ENCODE measurements at places on chromosomes 2 and 18.

- no peak overlapping the region for H3K4me3 ChIP-seq
- no peaks in the 10 kb centered on the region for H3K27me3 ChIP-seq
- DNase-seq: no peak
- H3K27ac ChIP-seq: no peak overlapping the region
- no peaks in the 10 kb centered on the region for H3K4me1 ChIP-seq
These were observed 9.9 kb upstream of the KLHL30 start for GRCh38 chr2:238128534-238129001.

DNA sequence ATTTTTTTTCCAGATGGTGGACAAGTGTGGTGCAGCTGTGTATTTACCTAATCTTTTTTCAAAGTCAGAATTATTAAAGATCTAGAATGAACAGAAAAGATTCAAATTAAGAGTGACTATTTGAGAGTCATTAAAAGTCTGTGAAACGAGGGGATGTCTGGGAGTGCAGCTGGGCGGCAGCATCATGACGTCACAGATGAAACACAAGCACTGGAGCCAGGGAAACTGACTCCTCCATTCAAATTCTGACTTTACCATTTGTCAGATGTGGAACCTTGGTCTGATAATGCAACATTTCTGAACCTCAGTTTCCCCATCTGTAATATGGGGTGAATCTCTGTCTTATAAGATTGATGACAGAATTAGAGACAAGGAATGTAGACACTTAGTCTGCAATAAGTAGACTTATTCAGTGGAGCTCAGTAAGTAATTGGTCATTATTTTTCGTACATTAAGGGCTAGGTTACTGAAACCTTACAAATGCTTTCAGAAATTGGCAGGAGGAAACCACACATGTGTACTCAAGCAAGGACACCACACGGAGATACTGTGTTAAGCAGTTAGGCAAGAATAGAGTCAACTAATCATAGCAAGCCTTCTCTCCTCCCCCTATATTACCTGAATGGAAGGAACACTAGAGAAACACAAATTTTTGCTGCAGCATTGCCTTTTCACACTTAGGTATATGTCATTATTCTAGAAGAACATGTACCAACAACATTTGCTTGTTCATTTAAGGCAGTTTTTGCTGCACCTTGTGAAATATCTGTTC, 27.8 kb upstream of the CXXC1 start:
- no peak for DNase-seq
- H3K27ac ChIP-seq: no peak overlapping the region
- no peaks in the 10 kb centered on the region for H3K36me3 ChIP-seq
- H3K4me1 ChIP-seq: no peaks in the 10 kb centered on the region

DNA sequence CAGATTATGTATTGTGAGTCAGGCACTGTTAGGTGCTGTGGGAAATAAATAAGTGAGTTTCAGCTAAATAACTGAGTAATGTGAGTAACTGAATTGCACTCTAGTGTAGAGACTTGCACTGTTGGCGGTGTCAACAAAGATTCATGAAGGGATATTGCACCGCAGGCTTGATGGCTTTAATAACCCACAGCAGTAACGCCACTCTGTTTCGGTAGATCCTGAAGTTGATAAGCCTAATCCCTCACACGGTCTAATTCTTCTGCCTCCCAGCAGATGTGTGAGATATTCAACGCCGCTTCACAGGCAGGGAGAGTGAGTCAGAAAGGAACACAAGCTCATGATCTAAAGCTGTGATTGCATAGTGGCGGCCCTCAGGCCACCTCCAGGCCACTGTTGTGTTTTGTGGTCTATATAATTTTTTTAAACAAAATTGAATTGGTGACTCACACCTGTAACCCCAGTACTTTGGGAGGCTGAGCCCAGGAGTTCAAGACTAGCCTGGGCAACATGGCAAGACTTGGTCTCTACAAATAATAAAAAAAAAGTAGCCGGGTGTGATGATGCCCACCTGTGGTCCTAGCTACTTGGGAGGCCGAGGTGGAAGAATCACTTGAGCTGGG, 94.3 kb downstream of the LIPG start:
- H3K27me3 ChIP-seq: no peaks in the 10 kb centered on the region
- H3K4me1 ChIP-seq: peaks cover under 1% of the 10 kb centered on the region
- DNase-seq: no peak
- no peak overlapping the region for H3K27ac ChIP-seq
- H3K36me3 ChIP-seq: no peaks in the 10 kb centered on the region
- no peak overlapping the region for H3K4me3 ChIP-seq

DNA sequence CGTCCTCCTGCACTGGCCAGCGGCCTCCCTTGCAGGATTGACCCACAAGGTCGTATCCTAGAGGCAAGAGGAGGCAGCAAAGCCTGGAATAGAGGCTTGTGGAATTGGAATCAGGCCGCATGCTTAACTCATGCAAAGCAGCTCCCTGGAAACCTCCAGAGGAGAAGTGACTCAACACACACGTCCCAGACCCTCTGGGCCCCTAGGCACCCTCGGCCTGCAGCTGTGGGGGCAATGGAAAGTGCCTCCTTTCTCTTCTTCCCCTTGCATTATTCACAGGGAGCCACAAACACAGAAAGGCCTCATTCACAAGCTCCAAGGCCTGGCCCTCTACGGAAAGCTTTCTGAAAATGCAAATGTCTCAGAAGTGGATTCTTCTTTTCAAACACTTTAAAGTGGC, 19.6 kb downstream of the SPATA3 start:
- H3K4me3 ChIP-seq: no peak overlapping the region
- no peaks in the 10 kb centered on the region for H3K27me3 ChIP-seq
- H3K4me1 ChIP-seq: peaks cover 10% of the 10 kb centered on the region
- no peak for DNase-seq
- H3K36me3 ChIP-seq: no peaks in the 10 kb centered on the region
- H3K27ac ChIP-seq: no peak overlapping the region

- H3K36me3 ChIP-seq: no peaks in the 10 kb centered on the region
- no peak overlapping the region for H3K27ac ChIP-seq
- DNase-seq: no peak
These were observed 18.1 kb downstream of the PPM1B start for GRCh38 chr2:44186810-44187209.

DNA sequence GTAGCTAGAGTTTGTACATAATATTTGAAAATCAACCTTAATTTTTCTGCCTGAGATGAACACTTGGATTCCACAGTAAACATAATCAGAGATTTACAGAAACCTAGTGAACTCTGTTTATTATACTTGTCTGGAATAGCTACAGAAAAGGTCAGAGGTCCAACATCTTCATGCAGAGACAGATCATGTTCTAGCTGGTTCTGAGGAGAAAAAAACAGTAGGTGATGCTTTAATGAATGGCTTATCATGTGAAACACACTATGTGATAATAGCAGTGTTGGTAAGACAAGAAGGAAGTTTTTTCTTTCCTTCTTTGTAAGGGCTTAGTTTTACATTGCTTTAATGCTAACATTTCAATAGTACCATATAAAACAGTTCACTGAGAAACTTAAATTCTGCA, 846.4 kb upstream of the ZEB2 start:
- no peaks in the 10 kb centered on the region for H3K27me3 ChIP-seq
- DNase-seq: no peak
- H3K36me3 ChIP-seq: no peaks in the 10 kb centered on the region
- no peak overlapping the region for H3K4me3 ChIP-seq
- H3K4me1 ChIP-seq: no peaks in the 10 kb centered on the region

- H3K27me3 ChIP-seq: no peaks in the 10 kb centered on the region
- no peaks in the 10 kb centered on the region for H3K4me1 ChIP-seq
- no peak overlapping the region for H3K4me3 ChIP-seq
- no peaks in the 10 kb centered on the region for H3K36me3 ChIP-seq
- no peak overlapping the region for H3K27ac ChIP-seq
These were observed 977.7 kb upstream of the LRRTM1 start for GRCh38 chr2:81282151-81282769.

GRCh38 chr2:224426656-224427055, 24.7 kb upstream of the FAM124B start:
- no peaks in the 10 kb centered on the region for H3K27me3 ChIP-seq
- H3K27ac ChIP-seq: no peak overlapping the region
- DNase-seq: no peak

- H3K36me3 ChIP-seq: no peaks in the 10 kb centered on the region
- no peak overlapping the region for H3K4me3 ChIP-seq
- H3K27ac ChIP-seq: no peak overlapping the region
- DNase-seq: no peak
- H3K27me3 ChIP-seq: no peaks in the 10 kb centered on the region
- H3K4me1 ChIP-seq: no peaks in the 10 kb centered on the region
These were observed 143.7 kb downstream of the LAMA3 start for GRCh38 chr18:23832911-23833310.

- H3K4me3 ChIP-seq: no peak overlapping the region
- no peak for DNase-seq
- H3K27me3 ChIP-seq: no peaks in the 10 kb centered on the region
- no peaks in the 10 kb centered on the region for H3K4me1 ChIP-seq
These were observed 13.8 kb upstream of the DIS3L2 start for GRCh38 chr2:231947694-231948093.

DNA sequence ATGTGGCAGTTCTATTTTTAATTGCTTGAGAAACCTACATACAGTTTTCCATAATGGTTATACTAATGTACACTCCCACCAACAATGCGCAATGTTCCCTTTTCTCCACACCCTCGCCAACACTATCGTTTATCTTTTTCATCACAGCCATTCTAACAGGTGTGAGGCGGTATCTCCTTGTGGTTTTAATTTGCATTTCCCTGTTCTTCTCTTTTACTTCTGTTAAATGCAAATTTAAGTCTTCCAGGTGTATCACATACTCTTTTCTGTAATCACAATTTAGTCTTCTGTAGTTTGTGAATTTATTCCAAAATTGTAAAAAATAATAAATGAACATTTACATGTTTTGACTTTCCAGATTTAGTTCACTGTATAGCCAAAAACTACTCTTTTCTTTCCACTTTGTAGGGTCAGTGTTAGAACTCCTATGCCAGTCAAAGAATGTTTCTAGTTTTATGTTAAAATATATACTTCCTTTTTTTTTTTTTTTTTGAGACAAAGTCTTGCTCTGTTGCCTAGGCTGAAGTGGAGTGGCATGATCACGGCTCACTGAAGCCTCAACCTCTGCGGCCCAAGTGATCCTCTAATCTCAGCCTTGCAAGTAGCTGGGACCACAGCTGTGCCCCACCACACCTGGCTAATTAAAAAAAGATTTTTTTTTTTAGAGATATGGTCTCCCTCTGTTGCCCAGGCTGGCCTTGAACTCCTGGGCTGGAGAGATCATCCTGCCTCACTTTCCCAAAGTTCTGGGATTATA, 15.4 kb upstream of the ACYP2 start:
- H3K4me1 ChIP-seq: no peaks in the 10 kb centered on the region
- DNase-seq: no peak
- no peaks in the 10 kb centered on the region for H3K27me3 ChIP-seq
- no peaks in the 10 kb centered on the region for H3K36me3 ChIP-seq
- no peak overlapping the region for H3K4me3 ChIP-seq

DNA sequence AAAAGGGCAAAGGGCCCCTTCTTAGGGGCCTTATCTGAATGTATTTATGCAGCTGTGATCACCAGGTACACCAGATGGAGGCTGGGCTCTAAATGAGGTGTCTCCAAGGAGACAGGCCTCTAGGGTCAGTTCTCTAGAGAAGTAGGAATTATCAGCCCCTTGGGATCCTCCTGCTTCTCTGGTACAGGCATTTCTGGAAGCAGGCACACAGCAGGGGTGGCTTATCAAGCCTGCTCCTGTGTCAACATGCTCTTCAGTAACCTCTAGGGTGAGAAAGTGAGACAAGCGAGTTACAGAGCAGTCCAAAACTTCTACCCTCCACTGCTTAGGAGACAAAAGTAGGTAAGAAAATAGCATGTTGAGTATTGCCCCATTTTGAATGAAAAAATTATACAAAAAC, 13.8 kb downstream of the TPGS2 start:
- H3K36me3 ChIP-seq: no peaks in the 10 kb centered on the region
- H3K4me1 ChIP-seq: peaks cover 41% of the 10 kb centered on the region
- DNase-seq: no peak
- H3K27ac ChIP-seq: peak overlapping the region; percentile 26
- no peaks in the 10 kb centered on the region for H3K27me3 ChIP-seq
- no peak overlapping the region for H3K4me3 ChIP-seq

- H3K27me3 ChIP-seq: no peaks in the 10 kb centered on the region
- no peaks in the 10 kb centered on the region for H3K36me3 ChIP-seq
- H3K4me1 ChIP-seq: no peaks in the 10 kb centered on the region
These were observed 73.6 kb downstream of the COPS8 start for GRCh38 chr2:237159006-237159911.

GRCh38 chr2:68290901-68291300, 28.8 kb downstream of the CNRIP1 start:
- no peaks in the 10 kb centered on the region for H3K36me3 ChIP-seq
- H3K27me3 ChIP-seq: no peaks in the 10 kb centered on the region
- H3K4me1 ChIP-seq: no peaks in the 10 kb centered on the region
- no peak overlapping the region for H3K27ac ChIP-seq

GRCh38 chr2:110802208-110802932, 70.0 kb downstream of the ACOXL start:
- no peaks in the 10 kb centered on the region for H3K4me1 ChIP-seq
- no peak overlapping the region for H3K27ac ChIP-seq
- no peaks in the 10 kb centered on the region for H3K27me3 ChIP-seq

GRCh38 chr2:238019962-238020361, 40.8 kb upstream of the SCLY start:
- no peak overlapping the region for H3K4me3 ChIP-seq
- DNase-seq: no peak
- H3K4me1 ChIP-seq: no peaks in the 10 kb centered on the region
- no peak overlapping the region for H3K27ac ChIP-seq

GRCh38 chr2:192029089-192029488, 165.6 kb downstream of the TMEFF2 start:
- no peaks in the 10 kb centered on the region for H3K4me1 ChIP-seq
- no peaks in the 10 kb centered on the region for H3K36me3 ChIP-seq
- no peak overlapping the region for H3K4me3 ChIP-seq
- DNase-seq: no peak
- H3K27ac ChIP-seq: no peak overlapping the region

DNA sequence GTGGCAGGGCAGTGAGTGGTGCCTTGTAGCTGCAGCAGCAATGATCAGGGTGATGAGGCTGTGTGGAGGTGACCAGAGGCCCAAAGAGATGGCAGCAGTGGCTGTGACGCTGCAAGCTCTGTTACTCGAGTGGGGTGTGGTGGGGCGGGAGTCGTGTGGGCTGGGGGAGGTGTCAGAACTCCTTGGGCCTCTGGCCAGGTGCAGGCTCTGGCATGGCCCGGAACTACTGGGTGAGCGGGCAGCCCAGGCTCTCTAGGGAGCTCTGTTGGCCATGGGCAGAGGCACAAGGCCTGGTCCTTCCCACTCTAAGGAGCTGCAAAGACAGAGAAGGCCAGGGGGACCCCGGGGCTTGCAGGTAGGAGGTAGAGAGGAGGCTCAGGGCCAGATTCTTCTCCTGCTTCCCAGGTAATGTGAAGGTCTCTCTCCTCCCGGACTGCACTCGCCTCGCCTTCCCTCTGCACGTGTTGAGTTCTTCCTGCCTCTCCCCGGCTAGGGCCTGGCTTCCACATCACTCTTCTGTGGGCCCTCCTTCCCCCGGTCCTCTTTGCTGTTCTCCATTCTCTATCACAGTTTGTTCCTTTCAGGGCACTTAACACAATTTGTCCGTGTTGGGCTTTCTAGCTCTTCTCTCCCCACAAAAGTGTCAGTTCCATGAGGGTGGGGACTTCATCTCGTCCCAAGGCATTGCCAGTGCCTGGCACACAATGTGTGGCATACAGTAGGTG, 114.8 kb downstream of the MCFD2 start:
- no peaks in the 10 kb centered on the region for H3K27me3 ChIP-seq
- H3K4me3 ChIP-seq: no peak overlapping the region
- no peak for DNase-seq
